ENCODE measurements at places on chromosomes 3 and 15.

DNA sequence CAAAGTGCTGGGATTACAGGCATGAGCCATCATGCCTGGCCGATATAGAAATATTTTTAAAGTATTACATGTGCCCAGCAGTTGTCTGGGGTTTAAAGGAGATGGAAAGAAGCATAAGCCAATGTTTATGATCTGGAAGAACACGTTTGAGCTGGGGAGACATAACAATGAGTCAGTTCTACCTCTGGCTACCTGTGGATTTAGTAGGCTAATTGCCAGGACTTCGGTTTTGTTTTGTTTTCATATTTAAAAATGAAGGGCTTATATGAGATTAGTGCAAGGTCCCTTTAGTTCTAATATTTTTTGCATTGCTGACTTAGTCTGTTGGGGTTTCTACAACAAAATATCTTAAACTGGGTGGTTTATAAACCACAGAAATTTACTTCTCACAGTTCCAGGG is 22.9 kb upstream of the TNFSF10 start:
- no peak for DNase-seq

GRCh38 chr15:93056836-93057235 is 32.2 kb downstream of the RGMA start:
- DNase-seq = no peak

DNA sequence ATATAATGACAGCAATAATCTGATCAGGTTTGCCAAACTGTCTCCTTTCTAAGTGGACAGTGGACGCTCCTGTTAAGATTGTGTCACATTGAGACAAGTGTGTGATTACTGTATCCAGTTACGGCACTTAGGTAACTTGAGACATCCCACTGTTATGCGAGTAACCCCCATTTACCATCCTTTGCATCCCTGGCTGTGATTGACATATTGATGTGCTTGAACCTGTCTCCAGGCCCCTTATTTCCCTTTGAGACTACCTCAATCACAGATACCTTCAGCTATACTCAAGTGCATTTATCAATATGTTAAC is 785.2 kb downstream of the NR2F2 start:
- DNase-seq = no peak

GRCh38 chr3:155646128-155646527 is 98.7 kb downstream of the PLCH1 start:
- DNase-seq = no peak

GRCh38 chr15:51874751-51875644 is 45.5 kb downstream of the TMOD3 start:
- DNase-seq = no peak

DNA sequence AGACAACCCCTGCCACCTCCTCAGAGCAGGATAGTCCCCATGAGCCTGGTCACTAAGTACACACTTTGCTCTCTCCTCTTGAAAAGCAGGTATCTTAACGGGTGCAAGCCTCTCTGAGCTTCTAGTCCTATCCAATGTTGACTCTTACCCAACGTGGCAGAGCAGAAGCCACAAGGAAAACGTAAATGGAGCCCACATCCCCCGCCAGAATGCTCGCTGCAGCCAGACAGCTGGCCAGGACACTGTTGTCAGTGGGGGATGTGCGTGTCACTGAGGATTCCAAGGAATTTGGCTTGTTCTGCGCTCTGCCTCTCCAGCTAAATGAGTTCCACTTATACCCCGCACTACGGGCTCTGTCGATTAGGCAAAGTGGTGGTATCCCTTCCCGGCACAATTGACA is 67.8 kb upstream of the IGF1R start:
- DNase-seq = no peak

- no peak for DNase-seq
These were observed 191.6 kb upstream of the MRPL3 start for GRCh38 chr3:131694376-131694775.

DNA sequence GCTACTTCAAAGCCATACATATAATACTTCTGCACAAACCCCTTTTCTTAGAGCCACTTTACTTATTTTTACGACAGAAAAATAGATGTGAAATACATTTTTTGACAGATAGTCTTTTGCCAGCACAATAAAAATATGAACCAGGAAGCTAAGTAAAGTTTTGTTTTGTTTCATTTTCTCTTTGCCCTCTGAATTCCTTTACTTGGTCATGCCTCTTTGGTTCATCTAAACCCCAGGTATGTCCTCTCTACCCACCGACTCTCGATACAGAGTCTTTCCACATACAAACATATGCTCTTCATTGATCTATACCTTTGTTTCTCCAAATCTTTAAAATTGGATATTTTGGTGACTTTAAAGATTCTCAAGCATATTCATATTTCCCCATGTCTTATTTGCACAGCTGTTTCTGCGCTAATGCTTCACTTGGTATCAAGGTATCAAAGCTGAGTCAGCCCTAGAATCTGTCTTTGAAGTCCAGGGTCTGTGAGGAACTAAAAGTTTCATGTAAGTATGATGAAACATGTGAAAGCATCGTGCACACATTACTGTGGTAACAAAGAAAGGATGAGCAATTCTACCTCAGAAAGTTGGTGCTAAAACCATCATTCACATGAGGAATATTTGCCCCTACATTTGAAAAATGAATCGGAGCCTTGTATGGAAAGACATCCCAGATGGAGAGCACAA is 845.4 kb downstream of the NAALADL2 start:
- no peak for DNase-seq

DNA sequence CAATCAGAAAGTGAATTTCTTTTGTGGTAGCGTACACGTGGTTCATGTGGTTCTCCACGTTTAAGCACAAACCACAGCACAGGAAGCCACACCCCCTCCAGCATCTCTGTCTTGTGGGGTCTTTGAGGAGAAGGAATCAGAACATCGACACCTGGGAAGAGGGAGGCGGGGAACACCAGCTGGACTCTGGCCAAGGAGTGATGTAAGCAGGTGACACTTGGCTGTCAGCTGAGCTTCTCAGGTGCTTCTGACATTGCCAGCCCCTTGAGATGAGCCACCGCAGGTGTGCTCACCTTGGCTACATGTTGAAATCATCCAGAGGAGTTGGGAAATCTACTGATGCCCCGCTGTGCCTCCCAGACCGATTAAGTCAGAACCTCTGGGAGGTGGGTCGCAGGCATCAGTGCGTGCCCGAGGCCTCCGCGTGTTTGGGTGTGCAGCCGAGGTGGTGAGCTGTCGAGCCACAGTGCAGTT is 85.0 kb downstream of the FAM81A start:
- DNase-seq = no peak

DNA sequence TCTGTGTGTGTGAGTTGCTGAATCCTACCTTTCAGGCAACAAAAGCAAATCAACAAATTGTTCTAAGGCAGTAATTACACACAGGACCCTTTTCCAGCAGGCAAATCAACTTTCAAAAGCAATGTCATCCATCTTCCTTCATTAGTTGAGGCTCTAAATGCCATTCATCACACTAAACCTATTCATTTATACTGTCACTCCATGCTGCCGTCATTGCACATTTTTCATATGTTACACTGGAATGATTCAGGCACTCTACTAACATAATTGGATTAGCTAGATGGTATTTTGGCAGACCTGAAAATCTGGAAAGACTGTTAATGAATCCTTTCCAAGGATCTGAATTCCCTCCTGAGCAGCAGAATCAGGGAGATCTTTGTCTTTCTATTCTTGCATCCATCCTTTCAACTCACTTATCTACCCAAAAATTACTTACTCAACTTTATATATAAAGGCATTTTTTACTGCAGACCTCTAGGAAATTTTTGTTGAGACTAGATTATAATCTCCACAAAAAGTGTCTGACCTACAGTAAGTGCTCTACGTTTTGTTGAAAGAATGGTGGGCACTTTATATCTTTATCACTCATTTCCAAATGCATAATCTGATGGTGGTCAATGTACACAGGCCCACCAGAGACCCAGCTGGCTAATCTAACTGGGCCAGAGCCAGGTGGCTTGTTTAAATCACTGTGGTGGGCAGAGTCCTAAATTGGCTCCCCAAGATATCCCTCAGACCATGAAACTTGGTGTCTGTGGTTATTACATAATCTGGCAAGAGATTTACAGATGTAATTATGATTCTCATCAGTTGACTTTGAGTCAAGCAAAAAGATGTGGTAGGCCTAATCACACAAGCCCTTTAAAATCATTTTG is 25.0 kb downstream of the MIX23 start:
- DNase-seq = no peak

GRCh38 chr15:69074843-69075224 is 60.3 kb downstream of the NOX5 start:
- DNase-seq = no peak

DNA sequence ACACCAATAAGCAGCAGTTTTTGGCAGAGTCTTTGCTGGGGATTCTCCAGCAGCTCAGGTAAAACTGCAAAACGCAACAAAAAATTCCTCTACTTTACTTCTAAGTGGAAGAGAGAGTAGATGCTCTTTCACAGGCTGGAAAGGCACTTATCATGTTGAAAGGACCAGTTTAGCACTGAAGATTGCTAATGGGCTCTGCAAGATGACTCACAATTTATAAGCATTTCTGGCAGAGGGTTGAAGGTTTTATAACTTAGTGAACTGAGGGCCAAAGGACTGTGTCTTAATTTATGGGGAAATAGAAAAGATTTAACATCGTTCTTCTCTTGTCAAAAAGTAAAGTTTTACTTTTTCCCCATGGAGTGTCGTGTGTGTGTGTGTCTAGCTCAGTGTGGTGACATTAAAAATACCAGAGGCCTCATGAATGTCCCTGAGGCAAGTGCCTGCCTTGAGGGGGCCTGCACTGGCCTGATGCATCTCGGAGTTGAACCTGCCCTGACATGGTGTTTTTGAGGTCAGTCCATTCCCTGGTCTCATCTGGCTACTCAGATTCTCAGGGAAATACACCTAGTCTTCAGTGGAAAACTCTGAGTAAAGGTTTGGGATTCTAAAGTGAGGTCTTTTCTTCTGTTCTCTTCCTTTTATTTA is 1092.0 kb downstream of the NAALADL2 start:
- no peak for DNase-seq

DNA sequence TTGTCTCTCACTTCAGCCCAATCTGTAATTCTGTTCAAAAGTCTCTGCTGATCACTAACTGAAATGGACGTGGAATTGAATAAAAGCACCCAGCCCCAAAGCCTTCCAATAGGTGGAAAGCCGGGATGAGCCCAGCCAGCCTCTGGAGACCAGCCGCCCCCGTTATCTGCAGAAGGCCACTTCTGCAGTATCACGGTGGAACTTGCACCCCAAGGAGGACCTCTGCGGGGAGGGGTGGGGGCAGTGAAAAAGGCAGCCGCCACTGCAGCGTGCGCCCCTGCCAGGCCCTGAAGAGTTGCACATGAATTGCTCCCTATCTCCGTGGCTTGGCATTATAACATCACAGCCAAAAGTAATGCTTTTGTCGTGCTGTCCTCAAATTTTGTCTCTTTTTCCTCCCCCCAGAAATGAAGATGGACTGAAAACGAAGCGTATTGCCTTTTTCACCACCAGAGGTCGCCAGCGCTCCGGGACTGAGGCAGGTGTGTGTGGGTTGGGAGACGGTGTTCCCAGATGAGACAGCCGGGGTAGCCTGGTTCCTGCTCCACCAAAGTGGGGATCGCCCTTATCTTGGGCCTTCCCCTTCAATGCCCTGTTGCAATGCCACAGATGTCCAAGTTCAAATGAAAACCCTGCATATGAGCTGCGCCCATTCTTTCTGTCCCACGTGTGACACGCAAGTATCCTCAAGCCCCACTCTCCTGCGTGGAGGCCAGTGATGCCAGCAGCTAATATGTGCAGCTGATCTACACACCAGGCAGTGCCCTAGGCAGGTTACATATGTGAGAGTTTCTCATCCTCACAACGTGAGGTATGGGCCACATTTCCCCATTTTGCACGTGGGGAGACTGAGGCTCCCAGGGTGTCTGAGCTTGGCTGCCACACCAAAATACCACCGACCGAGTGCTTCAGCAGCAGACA is 96.0 kb downstream of the LRRK1 start:
- DNase-seq = peak; percentile 52

GRCh38 chr3:148730676-148731075 is 33.0 kb downstream of the AGTR1 start:
- no peak for DNase-seq

DNA sequence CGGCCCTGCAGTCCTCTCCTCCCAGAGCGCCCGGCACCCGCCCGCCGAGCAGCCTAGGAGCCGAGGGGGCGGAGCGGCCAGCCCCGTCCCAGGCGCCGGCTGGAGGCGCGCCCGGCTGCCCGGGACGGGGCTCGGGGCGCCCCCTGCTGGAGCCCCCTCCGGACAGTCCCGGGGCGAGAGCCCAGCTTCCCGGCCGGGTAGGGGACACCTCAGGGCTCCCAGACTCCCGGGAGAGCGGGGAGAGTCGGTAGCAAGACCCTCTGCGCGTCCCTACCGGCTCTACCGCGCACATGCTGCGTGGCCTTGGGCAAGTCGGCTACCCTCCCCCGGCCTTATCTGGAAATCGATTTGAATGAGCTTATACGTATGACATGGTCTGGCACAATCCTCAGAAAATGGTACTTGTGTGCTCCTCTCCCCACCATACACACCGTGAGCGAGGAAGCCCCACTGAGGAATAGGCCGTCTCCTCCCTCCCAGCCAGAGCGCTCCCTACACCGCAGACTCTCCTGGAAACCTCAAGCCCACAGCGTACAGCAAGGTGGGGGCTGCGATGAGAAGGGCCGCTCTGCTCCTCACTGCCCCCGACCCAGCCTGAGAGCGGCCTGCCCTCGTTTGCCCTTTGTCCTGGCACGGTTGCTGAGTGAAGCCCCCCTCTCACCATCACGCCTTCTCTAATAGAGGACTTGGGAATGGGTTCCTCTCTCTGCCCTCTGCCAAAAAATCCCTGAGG is at the start of gene DAPK2:
TSS of gene DAPK2 (minus strand) at position 65 of the 733 bp plus-strand sequence. CDS start 6,224 bp downstream, outside the sequence.
- peak; percentile 10 for DNase-seq

DNA sequence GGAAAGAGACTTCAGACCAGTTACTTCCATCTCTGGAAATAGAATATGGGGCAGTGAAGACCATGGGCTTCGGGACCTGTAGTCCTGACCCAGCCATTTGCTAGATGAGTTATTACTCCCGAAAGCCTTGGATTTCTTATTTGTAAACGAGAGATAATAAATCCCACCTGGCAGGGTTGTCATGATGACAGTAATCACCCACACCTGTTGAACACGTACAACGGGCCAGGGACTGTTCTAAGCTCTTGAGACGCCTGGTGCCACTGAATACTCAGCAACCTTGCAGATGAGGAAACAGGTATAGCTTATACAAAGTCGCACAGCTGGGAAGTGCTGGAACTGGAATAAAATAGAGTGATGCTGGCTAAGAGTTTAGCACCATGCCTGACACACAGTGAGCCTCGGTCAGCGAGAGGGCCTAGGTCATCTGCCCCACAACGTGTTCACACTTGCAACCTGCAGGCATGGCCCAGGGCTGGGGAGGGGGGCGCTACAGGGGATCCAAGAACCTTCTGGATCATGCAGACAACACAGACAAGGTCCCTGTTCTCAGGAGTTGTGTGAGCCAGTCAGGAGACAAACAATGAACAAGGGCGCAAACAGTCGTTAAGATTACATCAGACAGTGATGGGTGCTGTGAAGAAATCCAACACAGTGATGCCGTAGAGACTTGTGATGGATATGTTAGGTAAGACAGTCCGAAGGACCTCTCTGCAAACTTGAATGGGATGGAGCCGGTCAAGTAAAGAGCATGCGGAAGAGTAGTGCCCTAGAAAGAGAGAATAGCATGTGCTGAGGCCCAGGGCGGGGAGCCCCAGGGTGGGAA is 89.2 kb downstream of the CORO2B start:
- DNase-seq = no peak

All from amygdala (tissue), 56 donors.